ENCODE measurements at places on chromosomes 2 and 18. TPM values are rescaled to one million over a fixed set of nuclear protein-coding genes. Genes with fewer than 3 reads are reported as not detected.
A peak's percentile ranks its signal among the peaks of the same experiment; 100 is the strongest.

DNA sequence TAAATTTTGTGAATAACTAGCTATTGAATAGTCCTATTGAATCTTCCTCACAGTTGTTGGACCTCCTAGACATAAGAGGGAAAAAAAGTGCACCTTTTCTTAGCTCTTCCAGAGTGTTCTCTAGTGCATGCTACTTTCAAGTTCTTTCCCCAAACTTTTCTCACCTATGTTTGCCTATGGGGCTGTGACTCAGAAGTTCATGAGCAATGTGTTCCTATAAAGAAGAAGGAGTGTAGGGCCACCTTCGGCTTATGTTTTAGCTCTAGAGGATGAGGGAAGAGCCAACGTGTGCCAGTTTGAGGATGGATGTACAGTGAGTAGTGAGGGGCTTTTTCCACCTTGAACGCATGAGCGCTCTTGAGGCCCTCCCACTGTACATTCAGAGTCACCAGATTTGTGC is 27.0 kb upstream of the HNMT start:
- no peak for DNase-seq

- no peak for DNase-seq
Measured at GRCh38 chr2:75594596-75594995, 33.9 kb upstream of the EVA1A start.

DNA sequence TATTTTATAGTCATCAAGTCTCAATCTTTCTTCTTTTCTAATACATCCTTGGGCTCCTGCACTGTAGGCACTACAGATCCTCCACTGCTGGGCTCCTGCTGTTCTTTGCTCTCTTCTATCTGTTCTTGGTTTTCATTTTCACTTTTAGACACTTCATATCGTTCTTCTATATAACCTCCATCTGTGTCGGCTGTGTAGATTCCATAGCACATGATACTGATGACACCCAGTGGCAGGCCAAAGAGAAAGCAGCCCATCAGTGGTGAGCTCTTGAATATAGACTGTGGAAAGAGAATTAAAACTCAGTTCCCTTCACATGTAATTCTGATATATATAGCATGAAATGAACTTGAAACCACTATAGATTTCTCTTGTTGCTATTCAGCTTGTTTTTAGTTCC is 38.0 kb downstream of the TMX3 start:
- DNase-seq: no peak

- DNase-seq: no peak
Measured at GRCh38 chr2:27992787-27993401, 102.4 kb downstream of the BABAM2 start.

The ASXL2 gene
- total RNA-seq: 3.3 TPM

DNA sequence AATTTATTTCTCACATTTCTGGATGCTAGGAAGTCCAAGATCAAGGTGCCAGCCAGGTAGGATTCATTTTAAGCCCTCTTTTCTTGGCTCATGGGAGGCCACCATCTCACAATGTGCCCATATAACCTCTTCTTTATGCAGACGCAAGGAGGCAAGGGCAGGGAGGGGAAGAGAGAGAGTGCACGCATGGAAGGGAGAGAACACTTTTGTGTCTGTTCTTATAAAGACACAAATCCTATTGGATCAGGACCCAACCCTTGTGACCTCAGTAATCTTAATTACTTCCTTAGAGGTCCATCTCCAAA is 32.5 kb downstream of the CMPK2 start:
- no peak for DNase-seq

DNA sequence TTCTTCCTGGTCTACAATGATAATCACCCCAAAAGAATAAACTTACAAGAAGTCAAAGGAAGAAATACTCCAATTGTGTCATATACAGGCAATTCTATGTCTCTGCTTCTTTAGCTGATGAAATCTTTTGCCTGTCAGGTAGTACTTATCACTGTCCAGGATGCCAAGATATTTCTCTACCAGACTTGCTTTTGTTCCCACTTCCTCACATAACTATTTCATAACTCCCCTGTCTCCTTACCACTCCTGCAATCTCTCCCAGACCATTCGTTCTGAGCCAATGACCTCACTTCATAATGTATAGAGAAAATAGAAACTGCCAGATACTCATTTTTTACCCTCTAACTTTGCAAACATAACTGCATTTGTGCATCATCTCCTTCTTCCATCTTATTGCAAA is 39.1 kb downstream of the HNMT start:
- no peak for DNase-seq

DNA sequence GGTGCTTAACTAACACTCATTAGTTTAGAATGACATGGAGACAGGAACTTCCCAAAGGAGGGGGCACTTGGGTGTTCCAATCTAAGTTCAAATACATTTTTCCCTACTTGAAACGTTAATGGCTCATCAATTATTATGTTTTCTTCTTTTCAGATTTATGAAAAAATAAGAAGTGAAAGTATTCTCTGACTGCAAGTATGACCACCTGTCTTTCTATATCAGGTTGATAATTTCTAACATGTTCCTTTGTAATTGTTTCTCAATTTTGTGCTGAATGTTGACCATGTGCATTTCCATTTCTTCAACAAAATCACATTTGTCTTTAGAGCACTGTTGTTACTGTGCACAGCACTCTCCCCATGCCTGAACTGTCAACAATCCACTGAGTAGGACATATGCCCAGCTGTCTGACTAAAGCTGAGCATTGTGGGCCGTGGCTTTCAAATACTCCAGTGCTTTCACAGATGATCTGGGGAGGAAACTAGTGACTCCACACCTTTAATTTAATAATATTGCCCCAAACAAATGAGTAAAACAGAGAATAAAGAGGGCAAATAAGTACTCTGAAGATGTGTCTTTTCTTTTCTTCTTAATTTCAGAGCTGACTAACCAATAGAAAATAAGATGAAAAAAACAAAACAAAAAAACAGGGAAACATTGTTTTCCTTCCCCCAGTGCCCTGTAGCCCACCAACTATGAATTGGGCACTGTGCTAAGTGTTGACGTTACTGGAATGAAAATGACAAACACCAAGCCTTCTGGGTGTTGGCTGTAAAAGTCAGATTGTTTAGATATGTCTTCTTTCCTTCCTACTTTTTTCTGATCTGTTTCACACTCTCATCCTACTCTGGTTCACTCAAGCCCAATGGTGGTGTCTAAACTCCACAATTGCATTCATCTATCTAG is 16.0 kb downstream of the LANCL1 start:
- DNase-seq: no peak

GRCh38 chr2:101307503-101307902 is 998 bp downstream of the RNF149 start:
- DNase-seq: no peak

DNA sequence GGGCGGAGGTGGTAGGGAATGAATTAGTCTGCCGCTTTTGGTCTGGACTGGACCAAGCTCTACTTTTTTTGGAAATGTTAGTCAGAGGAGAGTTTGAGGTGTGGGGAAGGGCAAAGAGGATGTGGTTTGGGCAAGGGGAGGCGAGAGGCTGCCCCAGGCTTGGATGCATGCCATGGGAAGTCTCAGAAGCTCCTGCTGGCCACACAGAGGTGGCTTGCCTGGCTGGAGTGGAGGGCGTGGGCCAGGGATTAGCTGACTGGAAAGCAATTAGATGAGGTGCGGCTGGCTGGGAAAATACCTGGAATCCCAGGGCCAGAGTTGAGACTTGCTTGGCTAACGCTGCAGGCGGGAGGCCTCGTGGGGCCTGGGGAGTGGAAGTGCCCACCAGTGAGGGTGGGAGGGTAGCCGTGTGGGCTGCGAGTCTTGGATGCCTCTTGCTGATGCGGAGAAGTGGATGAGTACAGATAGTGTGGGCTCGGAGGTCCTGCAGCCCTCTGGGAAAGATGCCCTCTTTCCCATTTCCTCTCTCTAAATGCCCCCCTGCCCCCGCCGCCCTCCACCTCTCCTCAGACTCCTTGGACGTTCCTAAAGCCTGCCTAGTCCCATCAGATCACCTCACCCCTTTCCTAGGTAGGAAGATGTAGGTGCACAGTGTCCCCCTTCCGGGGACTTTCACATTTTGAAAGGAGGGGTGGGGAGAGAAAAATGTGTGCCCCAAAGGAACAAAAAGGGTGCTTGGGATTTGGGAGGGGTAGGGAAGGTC is 117.6 kb downstream of the SMAD7 start:
- DNase-seq: no peak

DNA sequence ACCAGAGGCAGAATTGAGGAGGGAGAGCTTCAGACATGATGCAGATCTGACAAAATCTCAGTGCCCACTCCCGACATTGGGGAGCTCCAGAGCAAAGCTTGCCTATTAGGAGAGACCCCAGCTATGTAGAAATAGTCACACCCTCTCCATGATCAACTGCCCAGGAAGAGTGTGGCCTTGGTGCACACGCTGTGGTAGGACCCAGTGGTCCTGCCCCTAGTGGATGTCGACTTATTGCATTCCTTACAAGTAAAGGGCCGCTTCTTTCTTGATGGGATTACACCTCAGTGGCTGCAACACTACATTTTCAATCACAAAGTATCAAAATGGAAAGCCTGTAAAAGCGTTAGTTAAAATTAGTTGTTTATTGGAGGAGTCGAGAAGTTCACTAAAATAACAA is 64.2 kb downstream of the VRK2 start:
- DNase-seq: no peak

The RAPH1 gene
- total RNA-seq: 35.9 TPM

GRCh38 chr18:52422985-52423601 is 83.1 kb downstream of the DCC start:
- DNase-seq: no peak

- no peak for DNase-seq
Measured at GRCh38 chr2:44247924-44248323, 27.4 kb upstream of the SLC3A1 start.

DNA sequence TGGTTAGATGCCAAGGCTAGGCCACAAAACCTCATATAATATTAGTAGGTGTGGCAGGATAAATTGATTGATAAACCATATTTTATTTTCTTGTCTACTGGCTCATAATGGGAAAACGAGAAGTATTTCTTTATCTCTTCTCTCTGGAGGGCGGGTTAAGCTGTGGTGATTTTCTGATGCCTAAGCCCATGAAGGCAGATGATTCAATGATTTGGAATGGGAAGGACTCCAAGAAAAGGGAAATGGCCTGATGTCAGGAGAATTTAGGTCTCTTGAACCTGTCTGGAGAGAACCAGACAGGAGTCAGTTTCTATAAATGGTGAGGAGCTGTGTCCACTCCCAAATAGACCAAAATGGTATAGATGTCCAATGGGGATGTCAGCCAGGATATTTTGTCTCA is 18.7 kb upstream of the MAP4K3 start:
- no peak for DNase-seq

GRCh38 chr2:44929735-44930273 is 11.7 kb upstream of the SIX3 start:
- DNase-seq: peak; percentile 10

DNA sequence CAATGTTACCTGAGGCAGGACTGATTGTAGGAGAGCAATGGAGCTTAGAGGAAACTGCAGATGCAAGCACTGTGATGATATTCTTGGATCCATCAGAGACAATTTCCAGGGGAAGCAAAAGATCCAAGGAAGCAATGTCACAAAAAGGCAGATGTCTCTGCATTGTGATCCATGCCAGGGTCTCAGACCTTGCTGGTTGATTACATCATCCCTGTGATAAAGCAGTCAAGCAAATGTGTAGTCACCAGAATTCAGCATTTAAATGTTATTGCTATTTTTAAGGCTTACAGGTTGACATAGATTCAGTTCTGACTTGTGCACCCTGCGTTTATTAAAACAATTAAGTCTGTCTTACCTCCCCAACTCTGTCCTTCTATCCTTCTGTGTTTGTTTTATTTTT is 56.8 kb upstream of the CCDC85A start:
- DNase-seq: no peak

GRCh38 chr2:216281876-216282275 is 90.4 kb downstream of the MARCHF4 start:
- no peak for DNase-seq

The NHEJ1 gene
- total RNA-seq: 8.6 TPM

DNA sequence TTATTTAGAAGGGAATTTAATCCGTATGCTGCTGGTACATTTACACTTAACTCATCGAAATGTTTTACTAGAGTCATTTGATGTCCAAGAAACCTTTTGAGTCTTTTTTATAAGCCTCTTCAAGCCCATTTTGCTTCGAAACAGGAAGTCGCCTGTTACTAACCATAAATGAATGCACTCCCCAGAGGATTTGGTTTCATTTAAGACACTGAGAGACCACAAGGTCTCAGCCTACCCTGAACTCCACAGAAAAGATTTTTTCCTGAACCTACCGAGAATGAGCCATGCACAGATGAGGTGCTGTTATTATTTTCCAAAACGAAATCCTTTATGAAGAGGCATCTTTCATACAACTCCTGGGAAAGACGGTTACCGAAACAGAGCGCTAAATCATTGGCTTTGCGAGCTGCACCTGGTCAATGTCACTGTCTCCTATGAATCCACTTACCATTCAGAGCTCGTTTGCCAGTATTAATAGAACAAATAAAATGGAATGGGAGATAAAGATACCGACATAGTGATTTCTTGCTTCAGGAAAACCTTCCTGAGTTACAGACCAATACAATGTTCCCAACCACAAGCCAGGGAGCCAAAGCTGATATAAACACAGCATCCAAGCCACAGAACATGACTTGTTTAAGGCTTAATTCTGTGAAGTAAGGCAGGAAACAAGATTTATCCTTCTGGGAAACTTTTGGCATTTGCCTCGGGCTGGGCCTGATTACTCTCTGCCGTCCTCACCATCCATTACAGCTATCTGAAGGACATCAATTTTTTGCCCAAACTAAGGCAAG is 382.1 kb downstream of the OSR1 start:
- no peak for DNase-seq

The SNTG2 gene
- total RNA-seq: 4.5 TPM

The C18orf54 gene
- 8.2 TPM for total RNA-seq

The GPR45 gene
- 0.82 TPM for total RNA-seq

GRCh38 chr2:100437751-100438150 is 20.3 kb upstream of the CHST10 start:
- DNase-seq: no peak

DNA sequence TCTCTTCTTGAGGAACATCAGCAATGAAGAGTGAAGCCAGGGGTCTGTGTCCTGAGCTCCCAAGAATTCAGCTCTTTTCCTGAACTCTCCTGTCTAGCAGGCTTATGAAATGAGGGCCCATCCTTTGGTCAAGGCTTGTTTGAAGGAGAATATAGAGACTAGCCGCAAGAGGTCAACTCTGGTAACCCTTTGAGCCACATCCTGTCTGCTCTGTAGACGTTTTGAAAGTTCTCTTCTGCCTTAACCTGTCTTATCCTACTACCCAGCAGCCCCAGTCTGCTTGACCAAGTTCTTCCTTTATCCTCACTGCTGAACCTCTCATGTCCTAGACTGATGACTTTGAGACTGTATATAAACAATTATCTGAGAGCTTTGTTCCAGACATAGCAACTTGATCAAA is 5.4 kb downstream of the SEMA4F start:
- no peak for DNase-seq

The CKAP2L gene
- total RNA-seq: 2.0 TPM

DNA sequence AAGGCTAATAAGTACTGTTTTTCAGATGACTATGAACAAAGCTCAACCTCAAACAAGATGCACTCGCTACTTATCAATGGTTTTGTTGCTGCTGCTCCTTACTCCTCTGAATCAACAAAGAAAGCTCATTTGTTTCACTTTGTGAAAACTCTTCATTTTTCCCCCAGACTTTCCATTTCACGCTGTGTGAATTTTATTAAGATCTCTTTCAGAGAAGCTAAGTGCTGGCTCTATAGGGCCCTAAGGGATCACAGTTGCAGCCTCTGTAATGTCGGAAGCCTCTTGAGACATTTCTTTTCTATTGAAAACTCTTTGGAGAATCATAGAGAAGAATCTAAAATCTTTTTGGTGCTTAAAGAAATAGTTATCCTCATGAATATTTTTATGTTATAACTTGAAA is 209.8 kb downstream of the CD226 start:
- DNase-seq: no peak

The ZNF804A gene
- total RNA-seq: 13.9 TPM

GRCh38 chr18:67041334-67041733 is 437.4 kb upstream of the CDH19 start:
- no peak for DNase-seq

All from frontal cortex (tissue), 4 donors.